ENCODE measurements at places on chromosomes 7 and 10. TPM values are rescaled to one million over a fixed set of nuclear protein-coding genes. Genes with fewer than 3 reads are reported as not detected.
A peak's percentile ranks its signal among the peaks of the same experiment; 100 is the strongest.

DNA sequence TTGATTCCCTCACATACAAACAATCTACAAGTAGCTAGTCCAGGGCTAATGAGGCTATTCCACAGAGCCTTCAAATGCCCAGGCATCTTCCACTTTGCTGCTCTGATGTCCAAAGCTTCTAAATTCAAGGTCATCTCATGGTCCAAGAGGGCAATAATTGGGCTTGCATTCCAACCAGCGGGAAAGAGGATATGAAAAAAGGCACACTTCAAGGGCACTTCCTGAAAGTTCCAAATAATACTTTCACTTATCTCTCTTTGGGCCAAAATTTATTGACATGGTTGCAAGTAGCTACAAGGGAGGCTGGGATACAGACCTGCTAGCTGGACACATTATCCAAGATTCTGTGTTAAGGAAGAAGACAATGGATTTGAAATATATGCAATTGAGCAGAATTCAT lies 25.2 kb upstream of the APBB1IP start:
- no peaks in the 10 kb centered on the region for H3K36me3 ChIP-seq
- no peaks in the 10 kb centered on the region for H3K4me1 ChIP-seq
- no peaks in the 10 kb centered on the region for H3K27me3 ChIP-seq

- peaks cover 3% of the 10 kb centered on the region for H3K36me3 ChIP-seq
- no peak overlapping the region for H3K4me3 ChIP-seq
- DNase-seq: no peak
- H3K27ac ChIP-seq: peak overlapping the region; percentile 71
Measured at GRCh38 chr7:77830649-77831355, 32.2 kb downstream of the PHTF2 start.

DNA sequence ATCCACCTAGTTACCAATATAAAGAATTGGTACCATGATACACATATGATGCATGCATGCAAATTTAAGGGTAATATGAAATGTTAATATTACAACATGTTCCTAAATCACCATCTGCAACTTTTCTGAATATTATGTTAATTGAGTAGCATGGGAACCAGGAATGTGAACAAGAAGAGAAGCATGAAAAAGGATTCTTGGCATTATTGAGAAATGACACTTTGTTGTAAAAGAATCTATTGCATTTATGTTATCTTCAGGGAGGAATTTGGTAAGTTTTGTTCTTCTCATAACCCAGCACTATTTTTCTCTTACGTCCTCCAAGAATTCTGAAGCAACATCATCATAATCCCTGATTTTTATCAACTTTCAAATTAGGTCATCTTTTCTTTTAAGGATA lies 159.9 kb upstream of the SLC25A13 start:
- H3K27ac ChIP-seq: no peak overlapping the region
- no peak overlapping the region for H3K4me3 ChIP-seq
- H3K36me3 ChIP-seq: no peaks in the 10 kb centered on the region
- no peaks in the 10 kb centered on the region for H3K27me3 ChIP-seq
- peaks cover 12% of the 10 kb centered on the region for H3K4me1 ChIP-seq
- DNase-seq: no peak

Gene HTR7
- total RNA-seq: not detected

Gene CPA2
- total RNA-seq: 0.18 TPM

GRCh38 chr10:20877986-20878983 lies 18.8 kb downstream of the NEBL start:
- H3K4me3 ChIP-seq: no peak overlapping the region
- no peaks in the 10 kb centered on the region for H3K36me3 ChIP-seq
- H3K4me1 ChIP-seq: no peaks in the 10 kb centered on the region
- no peak overlapping the region for H3K27ac ChIP-seq

DNA sequence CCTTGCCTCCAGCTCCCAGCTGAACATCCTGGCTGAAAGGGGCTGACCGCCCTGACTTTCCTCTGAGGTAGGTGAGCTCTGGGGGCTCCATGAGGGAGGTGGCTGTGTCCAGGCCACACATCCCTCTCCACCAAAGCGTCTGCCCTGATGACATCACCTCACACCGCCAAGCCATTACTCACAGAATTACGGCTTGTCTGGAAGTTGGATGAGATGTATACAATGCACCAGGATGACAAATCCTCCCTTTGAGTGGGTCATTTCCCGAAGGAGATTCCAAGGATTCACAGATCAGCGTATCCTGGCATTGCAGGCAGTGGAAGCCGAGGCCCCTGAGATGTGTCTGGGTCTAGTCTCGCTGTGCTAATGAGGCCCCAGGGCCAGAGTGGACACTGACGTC lies 15.1 kb upstream of the RET start:
- no peaks in the 10 kb centered on the region for H3K4me1 ChIP-seq
- peaks cover 7% of the 10 kb centered on the region for H3K27me3 ChIP-seq
- no peak overlapping the region for H3K27ac ChIP-seq
- no peak for DNase-seq

GRCh38 chr7:101558742-101559325 lies 70.3 kb downstream of the MYL10 start:
- no peaks in the 10 kb centered on the region for H3K36me3 ChIP-seq
- H3K4me1 ChIP-seq: no peaks in the 10 kb centered on the region
- no peak overlapping the region for H3K4me3 ChIP-seq
- no peak for DNase-seq
- H3K27me3 ChIP-seq: peaks cover 2% of the 10 kb centered on the region

Gene PKD1L1
- 0.16 TPM for total RNA-seq

GRCh38 chr10:49679480-49679893 lies at the start of gene C10orf53:
TSS of gene C10orf53 (plus strand) at chr10:49679651. CDS start at chr10:49679698, 47 bp downstream.
- DNase-seq: peak; percentile 73
- H3K27me3 ChIP-seq: peaks cover 38% of the 10 kb centered on the region
- H3K36me3 ChIP-seq: no peaks in the 10 kb centered on the region
- no peak within 1 kb of the TSS for H3K4me3 ChIP-seq

DNA sequence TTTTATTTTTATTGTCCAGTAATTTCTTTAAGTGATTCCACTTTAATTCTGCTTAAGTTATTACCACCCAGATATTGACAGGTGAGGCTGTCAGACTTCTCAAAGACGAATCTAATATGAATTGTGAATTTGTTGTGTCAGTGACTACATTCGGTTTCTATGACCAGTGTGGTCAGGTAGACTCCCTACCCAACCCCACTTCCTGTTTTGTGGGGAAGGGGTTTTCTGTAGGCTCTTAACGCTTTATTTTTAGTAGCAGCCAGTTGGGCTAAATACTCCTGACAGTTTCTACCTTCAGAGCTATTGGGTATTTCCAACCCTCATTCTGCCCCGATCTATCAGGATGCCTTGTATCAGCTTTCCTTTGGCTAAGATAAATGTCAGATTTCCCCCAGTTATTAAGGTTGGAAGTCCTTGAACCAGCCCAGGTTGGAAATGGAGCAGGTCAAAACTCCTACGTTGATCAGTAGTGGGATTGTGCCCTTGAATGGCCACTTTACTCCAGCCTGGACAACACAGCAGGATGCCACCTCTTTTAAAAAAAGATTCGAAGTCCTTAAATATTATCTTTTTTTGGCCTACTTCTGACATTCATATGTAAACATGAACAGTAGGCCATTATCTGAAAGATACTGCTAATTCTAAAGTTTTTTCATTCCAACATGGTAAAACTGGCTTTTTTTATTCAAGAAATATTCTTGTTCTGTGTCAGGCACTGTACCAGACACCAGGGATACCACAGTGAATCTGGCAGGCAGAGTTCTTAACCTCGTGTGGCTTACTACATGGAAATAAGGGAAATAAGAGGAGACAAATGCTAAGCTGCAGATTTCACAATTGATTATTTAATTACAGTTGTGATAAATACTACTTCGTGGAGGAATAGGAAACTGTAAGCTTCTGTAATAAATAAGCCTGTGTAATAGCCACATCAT lies 133.3 kb upstream of the SAMD8 start:
- H3K4me1 ChIP-seq: peaks cover 31% of the 10 kb centered on the region
- peaks cover 33% of the 10 kb centered on the region for H3K36me3 ChIP-seq
- peak overlapping the region; percentile 65 for H3K27ac ChIP-seq
- peak overlapping the region; percentile 6 for H3K4me3 ChIP-seq

DNA sequence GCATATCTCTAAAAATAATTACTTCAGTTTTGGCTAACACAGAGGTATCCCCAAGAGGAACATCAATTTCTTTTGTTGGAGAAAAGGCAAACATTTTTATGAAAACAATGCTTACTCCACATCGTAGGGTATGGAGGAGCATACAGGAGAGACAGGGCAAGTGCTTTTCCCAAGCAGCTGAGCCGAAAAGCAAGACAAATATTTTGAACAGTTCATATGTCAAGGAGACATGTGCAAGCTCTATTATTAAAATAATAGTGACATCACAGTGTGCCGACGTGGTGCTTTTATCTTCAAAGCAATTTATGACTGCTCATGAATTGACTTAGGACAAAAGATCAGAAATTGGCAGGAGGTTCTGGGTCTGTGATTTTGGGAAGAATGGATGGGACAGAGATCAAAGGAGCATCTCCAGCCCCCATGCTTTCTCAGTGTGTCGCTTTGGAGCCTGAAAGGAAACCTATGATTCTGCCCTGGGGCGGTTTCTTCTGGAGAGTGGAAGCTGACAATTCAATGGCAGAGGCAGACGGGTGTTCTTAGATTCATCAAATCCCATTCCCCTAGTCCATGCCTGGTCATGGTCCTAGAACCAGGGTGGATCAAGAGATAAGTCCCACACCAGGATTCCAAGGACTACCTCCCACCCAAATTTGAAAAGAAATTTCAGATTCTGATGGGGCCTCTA lies 97.1 kb downstream of the JCAD start:
- H3K27ac ChIP-seq: no peak overlapping the region
- no peaks in the 10 kb centered on the region for H3K4me1 ChIP-seq
- no peak for DNase-seq
- H3K4me3 ChIP-seq: no peak overlapping the region
- H3K27me3 ChIP-seq: no peaks in the 10 kb centered on the region
- no peaks in the 10 kb centered on the region for H3K36me3 ChIP-seq

Gene C10orf67
- total RNA-seq: 0.16 TPM

Gene GNGT1
- not detected for total RNA-seq

Gene PPP1R3C
- 0.71 TPM for total RNA-seq

Gene IFIT1B
- not detected for total RNA-seq
